ENCODE measurements at places on chromosomes 13 and 19. TPM values are rescaled to one million over a fixed set of nuclear protein-coding genes. Genes with fewer than 3 reads are reported as not detected.
A peak's percentile ranks its signal among the peaks of the same experiment; 100 is the strongest.

DNA sequence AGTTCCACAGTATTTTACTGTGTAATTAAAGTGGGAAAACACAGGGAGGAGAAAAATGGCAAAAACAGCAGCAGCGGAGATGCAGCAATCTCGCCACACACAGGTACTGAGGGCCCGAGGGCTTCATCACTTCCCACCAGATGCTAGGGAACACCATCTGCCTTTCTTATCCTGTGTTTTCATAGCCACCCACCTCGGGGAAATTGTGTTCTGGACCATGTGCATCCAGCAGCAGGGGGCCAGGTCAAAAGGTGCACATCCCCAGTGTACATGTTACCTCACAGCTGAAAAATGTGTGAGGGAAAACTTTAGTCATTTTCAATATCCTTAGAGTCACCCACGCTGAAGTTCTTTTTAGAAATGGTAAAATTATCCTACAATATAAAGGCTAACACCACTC lies 30.2 kb downstream of the PDCD5 start:
- no peak for DNase-seq

DNA sequence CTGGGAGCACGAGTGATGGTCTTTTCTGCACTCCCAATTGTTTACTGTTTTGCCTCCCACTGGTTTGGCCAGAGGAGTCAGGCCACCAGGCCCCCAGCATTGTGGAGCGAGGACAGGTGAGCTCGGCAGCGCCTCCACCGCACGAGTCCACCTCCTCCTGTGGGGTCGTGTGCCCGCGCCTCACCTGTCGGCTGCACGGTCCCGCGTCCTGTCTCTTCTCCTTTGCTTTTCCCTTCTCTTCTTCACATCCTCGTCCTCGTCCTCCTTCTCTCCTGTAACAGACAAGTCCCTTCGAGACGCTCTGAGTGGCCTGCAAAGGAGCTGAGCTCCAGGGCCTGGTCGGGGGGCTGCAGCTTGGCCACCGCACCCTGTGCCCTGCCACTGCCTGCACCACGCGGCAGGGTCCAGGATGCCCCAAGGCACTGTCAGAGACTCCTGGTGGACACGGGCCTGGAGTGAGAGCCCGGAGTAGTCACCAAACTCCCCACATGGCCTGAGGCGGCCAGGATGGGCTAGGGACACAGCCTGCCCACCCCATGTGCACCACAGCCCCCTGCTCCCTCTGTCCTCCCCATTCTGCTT lies 11.4 kb downstream of the AKAP8 start:
- no peak for DNase-seq

GRCh38 chr19:2324220-2324948 lies 4.0 kb downstream of the LSM7 start:
- DNase-seq = no peak

DNA sequence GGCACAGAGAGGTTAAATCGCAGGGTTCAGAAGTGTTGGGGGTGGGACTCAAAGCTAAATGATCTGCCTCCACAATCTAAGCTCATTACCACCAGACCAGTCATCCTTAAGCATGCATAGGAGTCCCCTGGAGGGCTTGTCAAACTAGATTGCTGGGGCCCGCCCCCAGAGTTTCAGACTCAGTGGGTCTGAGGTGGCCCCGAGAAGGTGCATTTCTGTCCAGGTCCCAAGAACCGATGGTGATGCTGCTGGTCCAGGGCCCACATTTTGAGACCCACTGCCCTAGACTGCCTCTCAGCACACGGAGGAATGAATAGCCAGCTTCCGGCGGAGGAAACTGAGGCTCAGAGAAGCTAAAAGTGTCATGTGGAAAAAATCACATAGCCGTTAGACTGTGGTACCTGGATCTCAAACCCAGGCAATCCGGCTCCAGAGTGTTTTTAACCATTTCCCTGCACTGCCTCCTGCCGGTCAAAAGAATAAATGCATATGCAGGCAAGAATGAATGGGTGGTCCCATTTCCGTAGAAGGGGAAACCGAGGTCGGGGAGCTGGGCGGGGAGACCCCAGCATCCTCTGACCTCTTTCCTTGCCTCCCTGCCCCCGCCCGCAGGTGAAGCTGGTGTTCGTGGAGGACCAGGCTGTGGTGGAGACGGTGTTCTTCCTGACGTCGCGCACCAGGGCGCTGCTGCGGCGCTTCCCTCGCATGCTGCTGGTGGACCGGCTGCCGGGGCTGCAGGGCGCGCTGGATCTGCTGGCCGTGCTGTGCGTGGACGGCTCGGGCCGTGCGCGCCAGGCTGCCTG lies 23.8 kb downstream of the ZSWIM9 start:
- no peak for DNase-seq

- no peak for DNase-seq
Observed at GRCh38 chr19:21559444-21559843, 54.0 kb downstream of the ZNF429 start.

DNA sequence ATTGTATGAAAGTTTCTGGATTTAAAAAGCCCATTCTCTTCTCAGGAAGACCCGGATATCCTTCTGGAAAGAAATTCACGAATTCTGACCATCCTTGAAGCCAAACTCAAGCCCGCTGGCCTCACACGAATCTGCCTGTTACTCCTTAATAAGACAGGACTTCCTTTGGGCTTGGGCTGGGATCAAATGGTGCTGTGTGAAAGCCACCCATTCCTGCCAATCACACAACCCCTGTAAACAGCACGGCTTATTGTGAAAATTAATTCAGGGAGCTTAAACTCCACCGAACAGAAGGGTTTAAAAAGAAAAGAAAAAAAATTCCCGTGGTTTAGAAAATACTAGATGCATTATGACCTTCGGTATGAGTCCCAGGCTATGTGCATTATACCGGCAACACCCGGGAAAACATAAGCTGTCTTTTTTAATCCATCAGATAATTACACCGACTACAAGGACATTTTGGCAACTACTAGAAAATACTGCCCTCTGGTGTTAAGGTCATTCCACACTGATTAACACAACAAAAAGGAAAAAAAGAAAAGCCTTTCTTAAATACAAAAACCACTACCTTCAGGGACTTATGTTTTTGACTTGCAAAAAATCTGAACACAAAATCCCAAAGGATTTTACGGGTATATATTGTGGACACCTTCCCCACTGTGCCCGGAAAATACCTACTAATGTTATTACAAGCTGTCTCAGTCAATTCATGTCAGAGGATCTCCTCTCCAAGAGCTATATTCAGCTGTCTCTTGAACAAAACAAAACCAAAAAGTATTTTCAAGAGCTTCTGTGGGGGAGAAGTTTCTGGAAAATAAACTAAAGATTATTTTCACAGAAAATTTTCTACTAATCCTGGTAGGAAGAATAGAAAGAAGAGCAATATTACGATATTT lies 76.0 kb upstream of the LSM14A start:
- DNase-seq = peak; percentile 78

DNA sequence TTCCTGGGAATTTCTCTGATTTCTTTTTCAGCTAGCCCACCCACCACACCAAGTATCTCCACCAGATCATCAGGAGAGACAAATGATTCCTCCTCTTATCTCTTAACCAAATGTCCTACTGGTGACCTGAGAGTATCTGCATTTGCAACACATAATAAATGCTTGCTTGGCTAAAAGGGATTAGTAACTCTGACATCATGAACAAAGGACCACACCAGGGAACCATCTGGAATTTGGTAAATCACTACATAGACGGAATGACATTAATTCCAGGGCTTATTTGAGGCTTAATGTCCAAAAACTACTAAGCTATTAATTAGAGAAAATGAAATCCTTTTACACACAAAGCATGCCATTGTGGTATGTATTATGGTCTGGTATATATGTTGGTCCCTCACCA lies 139.0 kb downstream of the RAP2A start:
- DNase-seq = no peak

GRCh38 chr19:50206191-50206590 lies 2.8 kb downstream of the MYH14 start:
- DNase-seq = no peak

- no peak for DNase-seq
Observed at GRCh38 chr19:28701491-28701890, 511.5 kb downstream of the UQCRFS1 start.

DNA sequence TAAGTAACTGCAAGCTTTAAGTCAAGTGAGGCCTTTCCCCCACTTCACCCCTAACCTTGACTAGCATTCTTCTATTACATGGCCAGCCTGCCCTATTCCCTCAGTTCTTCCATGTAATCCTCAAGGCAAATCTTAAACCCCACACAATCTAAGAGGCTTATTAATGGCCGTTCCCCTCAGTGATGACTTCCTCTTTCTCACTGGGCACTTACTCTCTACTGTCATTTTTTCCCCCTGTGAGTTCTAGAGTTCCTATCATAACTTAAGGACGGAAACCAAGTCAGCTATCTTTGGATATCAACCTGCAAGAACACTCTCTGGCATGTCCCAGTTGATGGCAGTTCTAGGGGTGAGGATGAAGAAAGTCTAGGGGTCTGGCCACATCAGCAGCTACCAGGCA lies 131.2 kb downstream of the DCLK1 start:
- DNase-seq = no peak

GRCh38 chr13:55069746-55070145 lies 2041.1 kb downstream of the OLFM4 start:
- no peak for DNase-seq

Gene SPTBN4
- polyA plus RNA-seq = 1.4 TPM

Gene DIRAS1
- polyA plus RNA-seq = 4.3 TPM

Gene NUFIP1
- polyA plus RNA-seq = 6.5 TPM

Gene NRTN
- 0.50 TPM for polyA plus RNA-seq

Gene ZNF98
- not detected for polyA plus RNA-seq

Data from A549 (cell line).